ENCODE measurements at places on chromosomes 5 and 9.

DNA sequence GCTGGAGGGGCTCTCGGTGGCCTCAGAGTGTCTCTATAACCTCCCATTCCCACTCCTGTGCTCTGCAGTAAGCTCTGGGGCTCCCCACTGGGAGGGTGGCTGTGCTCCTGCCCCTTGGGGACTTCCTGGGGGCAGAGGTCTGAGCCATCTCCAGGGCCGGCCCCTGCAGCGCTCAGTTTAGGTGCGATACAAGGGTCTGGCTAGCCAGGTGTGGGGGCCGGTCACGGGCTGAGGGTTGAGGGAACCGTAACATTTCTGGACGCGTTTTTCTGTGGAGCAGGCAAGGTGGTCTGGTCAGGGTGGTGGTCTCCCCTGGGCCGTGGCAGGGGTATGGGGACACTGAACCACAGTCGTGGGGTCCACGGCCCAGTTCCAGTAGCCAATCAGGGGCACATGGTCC lies 38.0 kb upstream of the SLC6A19 start:
- no peak for DNase-seq

DNA sequence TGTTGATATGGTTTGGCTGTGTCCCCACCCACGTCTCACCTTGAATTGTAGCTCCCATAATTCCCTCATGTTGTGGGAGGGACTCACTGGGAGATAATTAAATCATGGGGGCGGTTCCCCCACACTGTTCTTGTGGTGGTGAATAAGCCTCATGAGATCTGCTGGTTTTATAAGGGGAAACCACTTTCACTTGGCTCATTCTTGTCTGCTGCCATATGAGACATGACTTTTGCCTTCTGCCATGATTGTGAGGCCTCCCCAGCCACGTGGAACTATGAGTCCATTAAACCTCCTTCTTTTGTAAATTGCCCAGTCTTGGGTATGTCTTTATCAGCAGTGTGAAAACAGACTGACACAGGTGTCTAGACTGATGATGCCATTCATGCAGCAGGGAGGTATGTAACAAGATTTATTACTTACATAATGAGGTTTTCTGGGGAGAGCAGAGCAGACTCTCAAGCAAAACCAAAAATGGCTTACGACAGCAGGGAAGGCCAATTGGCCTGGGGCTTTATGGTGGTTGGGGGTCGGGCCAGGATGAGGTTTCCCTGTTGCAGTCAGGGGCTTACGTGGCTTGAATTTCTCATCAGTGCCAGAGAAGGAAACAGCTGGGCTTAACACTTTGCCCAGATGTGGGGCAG lies 9.5 kb upstream of the COMMD10 start:
- DNase-seq = no peak

GRCh38 chr9:121138973-121139372 lies 62.7 kb downstream of the RAB14 start:
- no peak for DNase-seq

GRCh38 chr5:53430618-53431252 lies 49.7 kb upstream of the FST start:
- peak; percentile 61 for DNase-seq

DNA sequence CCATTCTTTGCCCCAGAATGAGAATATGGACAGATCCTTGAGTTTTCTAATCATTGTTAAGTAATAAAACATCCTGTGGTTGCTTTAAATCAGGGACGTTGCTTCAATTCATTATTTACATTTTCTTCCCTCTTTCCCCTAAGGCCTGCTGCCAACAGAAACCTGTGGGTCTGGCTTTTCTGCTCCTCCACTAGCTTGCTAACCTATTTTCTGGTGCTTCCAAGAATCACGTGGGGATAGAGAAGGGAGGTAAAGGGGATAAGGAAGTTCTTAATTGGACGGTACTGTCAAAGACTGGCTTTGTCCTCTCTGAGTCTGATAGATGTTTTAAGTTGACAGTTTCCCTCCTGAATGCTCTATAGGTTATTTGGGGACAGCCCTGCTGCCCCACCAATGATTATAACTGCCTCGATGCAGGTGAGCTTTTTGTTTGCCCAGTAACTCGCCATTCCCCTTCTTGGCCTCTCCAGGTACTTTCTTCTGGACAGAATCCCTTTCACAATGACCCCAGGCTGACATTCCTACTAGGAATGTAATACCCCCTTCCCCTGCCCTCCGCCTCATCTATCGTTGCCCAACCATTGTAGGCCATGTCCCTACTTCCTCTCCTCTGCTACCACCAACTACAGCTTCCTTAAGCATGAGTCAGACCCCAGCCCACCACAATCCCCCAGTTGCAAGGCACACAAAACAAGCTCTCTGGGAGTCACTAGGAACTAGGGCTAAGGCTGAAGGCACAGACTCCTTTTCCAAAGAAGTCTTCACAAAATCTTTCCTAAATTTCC lies 19.9 kb upstream of the CPEB4 start:
- DNase-seq = peak; percentile 39

DNA sequence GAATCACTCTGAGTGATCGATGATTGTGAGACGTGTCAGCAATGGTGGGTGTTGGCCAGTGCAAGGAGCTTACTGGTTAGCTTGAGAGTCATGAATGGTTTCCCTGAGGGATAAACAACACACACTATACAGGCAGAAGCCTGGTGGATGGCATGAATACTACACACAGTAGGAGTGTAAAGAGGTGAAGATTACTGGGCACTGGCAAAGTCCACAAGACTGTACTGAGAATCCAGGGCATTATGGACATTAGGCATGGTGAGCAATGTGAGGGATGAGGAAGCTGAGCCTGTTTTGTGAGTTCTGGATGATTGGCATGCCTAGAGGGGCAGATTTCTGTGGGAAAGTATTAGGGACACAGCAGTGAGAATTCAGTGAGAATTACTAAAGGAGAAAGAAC lies 71.3 kb downstream of the KDM4C start:
- DNase-seq = no peak

GRCh38 chr5:67262206-67262605 lies 65.6 kb upstream of the CD180 start:
- no peak for DNase-seq

GRCh38 chr9:100838857-100839256 lies 189.7 kb upstream of the PLPPR1 start:
- no peak for DNase-seq

- no peak for DNase-seq
Observed at GRCh38 chr5:39192450-39193160, 26.8 kb downstream of the FYB1 start.

DNA sequence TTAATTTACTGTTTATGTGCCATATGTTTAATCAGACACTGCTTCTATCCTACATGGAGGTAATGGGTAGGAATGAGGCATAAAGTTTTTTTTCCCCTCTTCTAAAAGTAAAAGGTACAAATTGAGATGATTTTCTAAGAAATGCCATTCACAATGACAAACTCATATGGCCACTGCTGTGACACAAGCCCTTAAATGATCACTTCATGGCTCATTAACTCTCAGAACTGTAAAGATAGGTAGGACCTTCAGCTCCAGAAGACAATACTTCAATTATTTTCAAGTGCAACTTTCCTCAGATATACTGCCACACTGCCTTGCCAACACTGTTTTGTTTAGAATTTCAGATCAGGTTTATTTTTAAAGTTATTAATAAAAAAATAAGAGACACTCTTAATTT lies 362.9 kb upstream of the ZNF608 start:
- no peak for DNase-seq

DNA sequence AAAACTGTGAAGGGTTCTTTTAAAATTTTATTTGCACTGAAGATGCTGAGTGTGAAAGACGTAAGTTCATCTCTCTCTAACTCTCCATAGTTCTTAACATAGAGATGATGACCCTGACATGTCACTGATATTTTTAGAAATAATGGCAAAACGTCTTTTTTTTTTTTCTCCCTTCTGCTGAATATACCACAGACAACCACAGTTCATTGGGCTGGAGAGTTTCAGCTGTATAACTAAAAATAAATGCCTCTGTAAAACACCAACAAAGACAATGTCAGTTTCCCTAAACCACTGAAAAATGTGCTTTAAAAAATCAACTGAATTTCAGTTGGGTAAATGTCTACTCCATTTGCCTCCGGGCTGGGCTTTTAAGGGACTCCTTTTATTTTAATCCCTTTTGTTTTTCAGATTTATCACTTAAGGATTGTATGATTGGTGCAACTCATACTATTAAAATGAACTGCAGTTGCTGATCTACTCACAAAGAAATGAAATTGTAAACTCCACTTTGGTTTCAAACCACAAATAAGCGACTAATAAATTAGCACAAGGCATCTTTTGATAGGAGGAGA lies 830.9 kb upstream of the WWC1 start:
- DNase-seq = peak; percentile 32

- peak; percentile 4 for DNase-seq
Observed at GRCh38 chr5:84411832-84412605, 27.3 kb upstream of the EDIL3 start.

DNA sequence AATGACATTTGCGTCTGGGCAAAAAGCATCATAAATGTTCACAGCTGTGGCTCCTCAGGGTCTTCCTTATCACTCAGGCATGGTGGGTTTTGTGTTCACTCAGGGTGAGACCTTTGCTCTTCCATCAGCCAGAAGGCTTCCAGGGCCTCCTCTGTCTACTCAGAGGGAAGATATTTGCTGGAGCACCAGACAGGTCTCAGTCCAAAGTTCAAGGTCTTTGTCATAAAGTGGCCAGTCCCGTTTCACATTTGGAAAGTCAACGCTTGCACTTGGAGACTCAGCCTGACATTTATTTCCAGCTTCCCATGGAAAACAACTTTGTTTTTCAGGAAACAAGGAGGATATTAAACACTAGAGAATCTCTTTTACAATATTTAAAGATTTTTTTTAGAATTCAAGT lies 12.2 kb upstream of the CARTPT start:
- no peak for DNase-seq

DNA sequence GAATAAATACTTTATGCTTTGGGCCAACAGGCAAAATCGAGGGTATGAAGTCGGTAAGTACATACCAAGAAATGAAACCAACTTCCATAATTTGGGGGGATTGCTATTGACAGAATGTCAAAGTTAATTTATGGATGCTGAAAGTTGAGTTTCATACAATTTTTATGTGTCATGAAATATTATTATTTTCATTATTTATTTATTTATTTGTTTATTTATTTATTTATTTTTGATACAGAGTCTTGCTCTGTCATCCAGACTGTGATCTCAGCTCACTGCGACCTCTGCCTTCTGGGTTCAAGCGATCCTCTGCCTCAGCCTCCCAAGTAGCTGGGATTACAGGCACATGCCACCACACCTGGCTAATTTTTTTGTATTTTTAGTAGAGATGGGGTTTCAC lies 4.5 kb upstream of the GMCL2 start:
- no peak for DNase-seq
